ENCODE measurements at places on chromosomes 6 and 20. TPM values are rescaled to one million over a fixed set of nuclear protein-coding genes. Genes with fewer than 3 reads are reported as not detected.

The SALL4 gene
- total RNA-seq: under 0.01 TPM

The TRIM15 gene
- total RNA-seq: not detected

The NPEPL1 gene
- total RNA-seq: 28.6 TPM

The ABHD12 gene
- total RNA-seq: 46.3 TPM

The DUSP15 gene
- total RNA-seq: 0.26 TPM

The UBR2 gene
- total RNA-seq: 27.2 TPM

The RNF144B gene
- total RNA-seq: 0.79 TPM
